ENCODE measurements at places on chromosomes 1 and 21. TPM values are rescaled to one million over a fixed set of nuclear protein-coding genes. Genes with fewer than 3 reads are reported as not detected.

The TSHB gene
- not detected for total RNA-seq

The CA6 gene
- not detected for total RNA-seq

The UQCRH gene
- 612 TPM for total RNA-seq

The ERICH3 gene
- not detected for total RNA-seq

The SLC2A5 gene
- total RNA-seq: 0.42 TPM

The MAP3K7CL gene
- 1.7 TPM for total RNA-seq

The ECE1 gene
- total RNA-seq: 47.2 TPM

The F11R gene
- total RNA-seq: 131 TPM

The OR2T6 gene
- total RNA-seq: not detected

The PRDM16 gene
- total RNA-seq: 2.0 TPM

The ANGPTL1 gene
- total RNA-seq: not detected

The TSACC gene
- total RNA-seq: 2.4 TPM

The LYPD8 gene
- not detected for total RNA-seq

The KRTAP10-11 gene
- not detected for total RNA-seq

The PRKCZ gene
- 41.0 TPM for total RNA-seq

The AIM2 gene
- not detected for total RNA-seq

The CYP4A22 gene
- not detected for total RNA-seq

The TMEM269 gene
- 0.05 TPM for total RNA-seq

The MLLT11 gene
- 17.5 TPM for total RNA-seq

The OR2T2 gene
- not detected for total RNA-seq

The NPHS2 gene
- total RNA-seq: not detected

The PTGFR gene
- total RNA-seq: 0.05 TPM

The OR11L1 gene
- total RNA-seq: not detected

The FOXD2 gene
- 0.14 TPM for total RNA-seq

The DPT gene
- not detected for total RNA-seq

The PRKAA2 gene
- 1.9 TPM for total RNA-seq

The GSTM5 gene
- total RNA-seq: not detected

The TTLL7 gene
- 2.1 TPM for total RNA-seq

The NBPF6 gene
- total RNA-seq: not detected

The TRIM45 gene
- 1.7 TPM for total RNA-seq

The DIO1 gene
- total RNA-seq: 0.35 TPM

The SLC22A15 gene
- 3.3 TPM for total RNA-seq

The SLC45A1 gene
- 0.14 TPM for total RNA-seq

The SH2D5 gene
- 15.4 TPM for total RNA-seq

The NDUFV3 gene
- 46.0 TPM for total RNA-seq

The ESRRG gene
- not detected for total RNA-seq

The GJA5 gene
- 3.0 TPM for total RNA-seq

The DISP3 gene
- total RNA-seq: 0.37 TPM

The USH2A gene
- total RNA-seq: not detected

The CYP4Z1 gene
- not detected for total RNA-seq

The MRPL37 gene
- total RNA-seq: 121 TPM

The CYP4A11 gene
- not detected for total RNA-seq

The PARS2 gene
- total RNA-seq: 5.5 TPM

Data from airway epithelial cell (primary cell).